HuH-7.5 (cell line): ENCODE measurements at places on chromosomes 1 and 21.

- no peak for DNase-seq
These were observed at the start of gene ARHGAP30 for GRCh38 chr1:161069731-161070270. ARHGAP30 (minus strand) TSS chr1:161069891; CDS start chr1:161069624, 267 bp downstream.

GRCh38 chr1:170885551-170885950, 49.8 kb upstream of the MROH9 start:
- DNase-seq, result no peak

DNA sequence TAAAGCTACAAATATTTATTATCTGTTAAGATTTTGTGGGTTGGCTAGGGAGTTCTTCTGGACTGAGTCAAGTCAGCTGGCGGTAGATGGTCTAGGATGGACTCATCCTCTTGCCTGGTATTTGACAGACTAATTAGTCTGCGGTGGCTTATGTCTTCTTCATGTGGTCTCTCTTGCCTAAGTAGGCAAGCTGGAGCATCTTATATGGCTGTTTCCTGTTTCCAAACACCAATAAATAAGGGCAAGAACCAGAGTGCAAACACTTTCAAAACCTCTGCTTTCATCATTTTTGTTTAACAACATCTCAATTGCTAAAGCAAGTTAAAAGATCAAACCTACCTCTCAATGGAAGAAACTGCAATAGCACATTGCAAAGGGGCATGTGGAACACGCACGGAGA, 484.8 kb downstream of the PTPRC start:
- DNase-seq, result no peak

- DNase-seq, result no peak
These were observed 10.7 kb upstream of the DNMT3L start for GRCh38 chr21:44272284-44272858.

DNA sequence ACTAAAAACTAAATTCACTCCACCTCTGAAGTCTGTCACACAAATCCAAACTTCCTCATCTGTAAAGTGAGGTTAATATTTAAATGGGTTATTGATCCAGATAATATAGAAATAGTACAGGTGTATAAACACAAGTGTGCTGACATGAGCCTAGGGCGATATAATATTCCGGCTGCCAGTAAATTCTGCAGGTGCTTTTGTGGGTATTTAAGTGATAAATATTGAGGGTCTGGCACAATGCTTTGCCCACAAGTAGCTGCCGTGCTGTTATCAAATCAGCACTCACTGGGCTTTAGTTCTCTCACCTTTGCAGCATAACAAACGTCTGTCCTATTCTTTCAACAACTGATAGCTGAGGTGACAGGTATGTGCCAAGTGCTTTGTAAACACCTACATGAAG, 7.6 kb downstream of the PABPC4 start:
- DNase-seq, result no peak

GRCh38 chr1:119136401-119136800, 4.1 kb downstream of the WARS2 start:
- DNase-seq, result no peak

GRCh38 chr1:226558036-226558650, 9.6 kb downstream of the STUM start:
- DNase-seq, result no peak

DNA sequence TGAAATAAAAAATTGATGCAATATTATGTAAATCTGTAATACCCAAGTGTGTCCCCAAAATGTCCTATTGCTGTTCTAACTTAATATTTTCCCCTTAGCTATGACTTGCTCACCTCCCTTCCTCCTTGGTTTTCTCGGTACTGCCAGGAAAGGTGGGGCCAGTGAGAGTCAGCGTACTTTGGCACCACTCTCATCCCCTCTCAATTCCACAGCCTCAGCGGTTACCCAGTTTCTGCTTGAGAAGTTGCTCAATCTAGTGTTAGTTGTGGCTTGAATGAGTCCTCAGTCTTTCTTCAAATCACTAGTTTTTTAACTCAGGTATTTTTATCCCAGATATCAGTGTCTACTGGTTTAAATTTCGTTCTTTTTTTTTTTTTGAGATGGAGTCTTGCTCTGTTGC, 32.3 kb downstream of the BCAS2 start:
- no peak for DNase-seq

DNA sequence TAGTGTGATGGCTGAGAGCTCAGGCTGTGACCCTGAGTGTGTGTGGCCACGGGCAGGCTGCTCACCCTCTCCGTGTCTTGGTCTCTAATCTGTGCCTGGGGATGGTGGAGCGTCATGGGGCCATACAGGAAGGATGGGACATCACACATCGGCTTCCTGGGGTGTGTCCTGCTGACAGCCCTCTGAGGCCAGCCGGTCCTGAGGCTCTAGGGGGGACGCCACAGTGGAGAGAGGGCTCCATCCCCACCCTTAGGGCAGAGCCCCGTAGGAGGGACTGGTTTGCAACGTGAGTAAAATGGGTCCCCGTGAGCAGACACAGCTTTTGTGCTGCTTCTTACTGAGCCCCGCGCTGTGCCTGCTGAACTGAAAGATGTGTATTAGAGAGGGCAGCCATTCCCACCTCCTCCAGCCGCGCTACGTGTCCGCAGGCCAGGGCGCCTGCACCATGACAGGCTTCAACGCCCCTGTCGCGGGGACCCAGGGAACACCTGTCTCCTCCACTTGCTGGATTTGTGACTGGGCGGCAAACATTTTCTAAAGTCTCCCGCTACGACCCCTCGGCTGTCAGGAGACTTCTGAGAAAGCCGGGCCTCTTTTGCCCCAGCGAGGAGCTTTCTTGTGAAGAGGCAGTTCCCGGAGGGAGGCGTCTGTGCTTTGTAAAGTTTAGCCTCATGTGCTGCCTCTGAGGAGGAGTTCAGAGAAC, 8.1 kb downstream of the COL18A1 start:
- no peak for DNase-seq

DNA sequence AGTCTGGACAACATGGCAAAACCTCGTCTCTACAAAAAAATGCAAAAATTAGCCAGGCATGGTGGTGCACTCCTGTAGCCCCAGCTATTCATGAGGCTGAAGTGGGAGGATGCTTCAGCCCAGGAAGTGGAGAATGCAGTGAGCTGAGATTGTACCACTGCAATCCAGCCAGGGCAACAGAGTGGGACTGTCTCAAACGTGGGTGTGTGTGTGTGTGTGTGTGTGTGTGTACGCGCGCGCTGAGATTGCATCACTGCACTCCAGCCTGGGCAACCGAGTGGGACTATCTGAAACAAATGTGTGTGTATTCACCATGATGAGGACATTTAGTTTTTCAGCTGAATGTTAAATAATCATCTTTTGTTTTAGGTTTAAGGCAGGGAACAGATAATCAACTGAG, 21.1 kb downstream of the USP1 start:
- DNase-seq, result no peak

GRCh38 chr1:192575499-192576189, at the start of gene RGS1:
RGS1 (plus strand) TSS chr1:192575773; CDS start chr1:192575793, 20 bp downstream.
- DNase-seq, result no peak

GRCh38 chr1:44854970-44855369, 11.9 kb upstream of the PTCH2 start:
- no peak for DNase-seq

DNA sequence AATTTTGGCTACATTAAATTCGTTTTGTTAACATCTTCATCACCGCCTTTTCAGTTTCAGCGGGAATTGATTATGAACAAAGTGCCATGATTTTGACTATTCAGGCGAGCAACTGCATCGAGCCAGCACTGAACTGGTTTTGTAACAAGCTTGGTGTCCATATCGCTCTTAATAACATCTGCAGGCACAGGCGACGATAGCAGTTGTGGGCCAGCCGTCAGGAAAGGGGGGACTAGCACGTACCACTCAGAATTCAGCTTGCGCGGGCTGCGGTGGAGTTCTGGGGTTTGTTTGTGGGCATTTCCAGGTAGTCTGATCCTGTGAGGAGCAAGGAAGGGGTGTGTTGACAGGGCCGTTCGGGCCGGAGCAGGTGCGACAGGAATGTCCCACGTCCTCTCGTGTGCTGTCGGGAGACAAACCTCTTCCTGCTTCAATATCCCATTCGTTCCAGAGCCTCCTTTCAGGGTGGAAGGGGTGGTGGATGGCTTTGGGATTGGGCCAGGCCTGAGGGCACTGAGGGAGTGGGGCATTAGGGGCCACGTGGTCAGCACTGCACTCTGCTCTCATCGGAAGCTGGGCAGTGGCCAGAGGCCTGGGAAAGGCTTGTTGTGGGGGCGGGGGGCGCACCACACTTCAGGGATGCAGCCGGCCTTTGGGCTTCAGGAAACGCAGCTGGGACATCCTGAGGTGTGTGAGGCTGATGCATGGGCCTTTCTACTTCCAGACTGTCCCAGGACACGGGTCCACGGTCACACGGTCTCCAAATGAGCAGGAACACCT, 39.1 kb downstream of the SKI start:
- DNase-seq, result no peak

DNA sequence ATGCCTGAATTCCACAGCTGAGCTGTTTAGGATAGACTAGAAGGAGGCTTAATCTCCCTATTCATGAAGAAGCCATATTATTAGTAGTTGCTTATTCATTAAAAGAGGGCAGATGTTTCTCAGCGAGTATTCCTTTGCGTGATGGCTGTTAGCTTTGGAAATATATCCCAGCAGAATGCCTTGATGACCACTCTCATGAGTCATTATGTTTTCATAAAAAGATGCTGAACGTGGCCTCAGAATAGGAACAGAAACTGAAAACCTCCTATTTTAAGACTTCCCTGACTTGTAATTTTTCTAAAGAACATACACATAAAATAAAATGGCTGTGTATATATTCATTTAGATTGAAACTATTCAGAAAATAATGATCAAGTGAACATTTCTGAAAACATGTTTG, 9.6 kb upstream of the PLA2G4A start:
- DNase-seq, result no peak

DNA sequence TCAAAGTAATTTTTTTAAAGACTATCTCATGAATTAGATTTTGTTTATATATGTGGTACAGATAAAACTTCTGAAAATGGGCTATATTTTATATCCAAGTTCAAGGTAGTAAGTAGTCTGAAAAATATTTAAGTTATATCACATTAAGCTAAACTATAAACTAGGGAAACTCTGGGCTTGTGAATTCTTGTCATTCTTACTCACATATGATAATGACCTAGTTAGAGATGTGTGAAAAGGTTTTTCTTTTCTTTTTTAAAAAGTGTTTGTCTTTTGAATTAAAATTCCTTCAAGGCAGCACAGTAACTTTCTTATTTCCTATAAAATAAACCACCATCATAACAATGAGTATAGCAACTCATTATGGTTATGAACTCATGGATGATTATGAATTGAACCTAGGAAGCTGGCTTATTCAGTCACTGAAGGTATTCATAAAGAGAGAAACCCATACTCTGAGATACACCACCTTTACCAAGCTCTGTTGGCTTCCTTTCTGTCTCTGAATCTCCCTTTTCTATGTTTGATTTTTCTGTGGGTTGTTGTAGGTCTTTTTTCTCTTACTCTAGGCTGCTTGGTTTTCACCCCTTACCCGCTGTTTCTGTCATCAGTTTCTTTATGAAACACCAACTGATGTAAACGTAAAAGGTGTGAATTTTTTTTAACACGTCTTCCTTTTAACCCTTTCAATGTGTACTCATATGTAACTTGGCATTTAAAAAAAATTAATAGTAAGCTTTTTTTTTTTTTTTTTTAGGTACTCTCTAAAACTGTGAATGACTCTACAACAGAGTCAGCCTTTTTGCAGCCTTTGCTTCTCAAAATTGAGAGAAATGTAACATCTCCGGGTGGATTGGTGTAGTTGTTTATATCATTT, 25.2 kb downstream of the IL12RB2 start:
- DNase-seq, result no peak

- DNase-seq, result no peak
These were observed 3.6 kb upstream of the RERE start for GRCh38 chr1:8821084-8821483.

DNA sequence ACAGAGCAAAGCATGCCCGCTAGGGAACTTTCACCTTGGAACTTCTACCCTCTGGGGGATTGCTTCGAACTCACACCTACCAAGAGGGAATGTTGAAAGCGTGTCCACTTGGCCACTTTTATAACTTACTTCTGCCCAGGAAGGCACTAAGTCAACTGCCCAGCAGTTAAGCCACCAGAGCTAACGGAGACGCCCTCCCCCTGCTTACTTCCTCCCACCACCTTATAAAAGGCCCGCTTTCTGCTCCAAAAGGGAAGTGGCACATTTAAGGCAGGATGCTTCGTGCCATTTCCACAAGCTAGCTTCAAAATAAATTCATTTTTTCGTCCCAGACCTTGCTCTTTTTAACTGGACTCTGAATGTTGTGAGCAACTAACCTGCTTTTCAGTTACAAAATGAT, 3.2 kb upstream of the AK2 start:
- no peak for DNase-seq

GRCh38 chr1:180934563-180934962, 21.9 kb downstream of the KIAA1614 start:
- no peak for DNase-seq
